ENCODE measurements at places on chromosomes 12 and 14. TPM values are rescaled to one million over a fixed set of nuclear protein-coding genes. Genes with fewer than 3 reads are reported as not detected.
A peak's percentile ranks its signal among the peaks of the same experiment; 100 is the strongest.

- no peak for DNase-seq
Measured at GRCh38 chr12:68497702-68498101, 113.0 kb upstream of the RAP1B start.

DNA sequence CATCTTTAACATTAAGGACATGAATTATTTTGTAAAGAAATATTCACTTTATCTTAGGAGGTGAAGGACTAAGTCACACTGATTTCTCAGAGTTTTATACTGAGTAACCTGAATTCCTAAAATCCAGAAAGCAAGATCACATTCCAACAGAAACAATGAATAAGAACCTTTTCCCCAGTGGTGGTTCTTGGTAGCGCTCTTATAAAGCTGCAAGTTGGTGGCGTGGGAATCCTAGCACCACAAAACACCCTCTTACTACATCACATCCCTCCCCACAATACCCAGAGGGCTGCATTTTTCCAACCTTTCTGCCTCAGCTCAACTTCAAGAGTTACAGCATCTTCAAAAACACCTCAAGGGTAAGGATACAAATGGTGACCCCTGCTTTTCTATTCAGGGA is 44.0 kb upstream of the SMUG1 start:
- DNase-seq, result no peak

- no peak for DNase-seq
Measured at GRCh38 chr12:103969391-103969790, 3.7 kb downstream of the TDG start.

- no peak for DNase-seq
Measured at GRCh38 chr14:77660754-77661153, 44.3 kb upstream of the SPTLC2 start.

- peak; percentile 38 for DNase-seq
Measured at GRCh38 chr12:47302111-47302671, 222.4 kb upstream of the AMIGO2 start.

- DNase-seq, result no peak
Measured at GRCh38 chr12:124653169-124653931, 85.9 kb upstream of the NCOR2 start.

DNA sequence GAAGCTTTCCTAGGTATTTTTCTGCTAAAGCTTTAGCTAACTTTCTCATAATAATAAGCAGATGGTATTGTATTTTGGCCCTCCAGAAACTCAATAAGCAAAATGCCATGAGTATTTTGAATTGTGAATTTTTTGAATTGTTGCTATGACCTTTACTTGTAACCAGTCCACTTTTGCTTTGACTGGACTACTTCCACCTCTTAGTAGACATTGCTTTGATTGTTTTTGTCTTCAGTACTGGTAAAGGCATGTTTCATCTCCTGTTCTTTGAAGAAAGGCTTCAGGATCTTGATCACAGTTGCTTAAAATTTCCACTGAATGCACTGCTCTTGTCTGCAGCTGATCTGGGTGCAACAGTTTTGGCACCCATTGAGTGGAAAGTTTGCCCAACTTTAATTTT is 102.3 kb downstream of the TRMT5 start:
- DNase-seq, result no peak

DNA sequence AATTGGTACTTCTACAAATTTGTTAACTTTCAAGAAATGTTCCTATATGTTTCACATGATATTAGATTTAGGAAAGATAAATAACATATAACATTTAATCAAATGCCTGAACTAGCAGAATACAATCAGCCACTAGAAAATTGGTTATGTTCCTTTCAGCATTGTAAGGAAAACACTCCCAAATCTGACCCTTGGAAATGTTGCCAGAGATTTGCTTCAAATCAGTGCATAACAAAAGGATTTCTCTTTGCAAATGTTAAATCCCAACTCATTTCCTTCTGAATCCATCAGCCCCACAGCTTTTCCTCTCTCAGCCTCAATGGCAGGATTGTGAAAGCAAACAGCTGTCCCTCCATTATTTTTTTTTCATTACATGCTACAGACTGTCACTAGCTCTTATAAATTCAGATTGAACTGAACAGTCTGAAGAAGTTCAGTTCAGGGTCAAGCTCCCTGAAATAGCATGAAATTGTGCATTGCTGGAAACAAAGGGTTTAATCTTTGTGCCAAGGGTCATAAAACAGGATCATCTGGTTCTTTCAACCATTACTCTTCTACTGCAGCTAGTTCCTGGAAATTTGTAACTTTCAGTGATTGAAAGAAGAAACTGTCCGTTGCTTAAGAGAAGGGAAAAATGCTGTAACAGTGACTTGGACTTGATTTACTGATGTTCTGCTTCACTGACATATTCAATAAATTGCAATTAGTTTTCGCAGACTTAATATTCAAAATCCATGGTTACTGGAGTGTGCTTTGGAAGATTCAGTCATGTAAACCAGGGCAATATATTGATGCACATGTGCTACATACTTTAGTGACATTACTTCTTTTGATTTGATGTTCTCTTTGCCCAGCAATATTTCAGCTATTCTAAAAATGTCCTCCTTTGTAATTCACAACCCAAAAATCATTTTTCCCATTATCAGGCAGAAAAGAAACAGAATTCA is 246.4 kb downstream of the RPL10L start:
- no peak for DNase-seq

- no peak for DNase-seq
Measured at GRCh38 chr12:42468921-42469320, 120.6 kb downstream of the PRICKLE1 start.

DNA sequence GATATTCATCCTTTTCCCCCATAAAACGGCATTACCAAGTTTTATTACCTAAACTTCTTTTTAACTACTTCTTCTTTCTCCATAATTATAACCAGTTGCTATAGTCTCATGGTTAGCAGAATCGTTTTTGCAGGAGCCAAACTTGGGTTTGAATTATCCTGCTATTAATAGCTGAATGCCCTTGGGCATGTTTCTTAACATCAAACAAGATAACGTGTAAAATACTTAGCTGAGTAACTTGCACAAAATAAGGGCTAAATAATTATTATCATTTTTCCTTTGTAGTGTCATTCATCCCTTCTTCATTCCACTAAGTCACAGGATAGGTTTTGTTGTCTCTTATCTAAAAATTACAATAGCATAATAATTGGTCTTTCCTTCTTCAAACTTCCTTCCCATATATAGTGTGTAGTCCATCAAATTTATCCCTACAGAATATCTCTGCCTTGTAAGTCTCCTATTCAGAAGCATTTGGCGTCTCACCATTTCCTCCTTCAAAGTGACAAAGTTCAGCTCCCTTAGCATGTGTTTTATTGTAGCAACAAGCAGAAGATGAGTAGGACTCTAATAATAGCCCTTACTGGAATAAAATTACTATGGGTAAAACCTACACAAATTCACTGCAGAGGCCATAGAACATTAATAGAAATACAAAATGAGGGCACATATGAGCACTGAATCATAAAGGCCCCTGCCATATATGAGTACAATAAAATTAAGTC is 63.8 kb downstream of the FAR2 start:
- no peak for DNase-seq

DNA sequence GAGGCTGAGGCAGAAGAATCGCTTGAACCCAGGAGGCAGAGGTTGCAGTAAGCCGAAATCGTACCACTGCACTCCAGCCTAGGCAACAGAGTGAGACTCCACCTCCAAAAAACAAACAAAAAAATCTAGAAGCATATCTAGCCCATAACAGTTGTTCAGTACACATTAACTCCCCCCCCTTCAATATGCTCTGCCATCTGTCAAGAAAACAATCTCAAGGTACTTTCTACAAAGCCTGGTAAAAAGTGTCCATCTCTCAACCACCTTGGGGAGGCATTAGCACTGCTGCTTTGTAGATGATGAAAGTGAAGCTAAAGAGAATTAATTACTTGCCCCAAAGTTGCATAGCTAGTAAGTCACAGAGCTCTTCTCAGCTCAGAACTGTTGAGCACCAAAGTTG is 24.9 kb downstream of the LGALS3 start:
- no peak for DNase-seq

DNA sequence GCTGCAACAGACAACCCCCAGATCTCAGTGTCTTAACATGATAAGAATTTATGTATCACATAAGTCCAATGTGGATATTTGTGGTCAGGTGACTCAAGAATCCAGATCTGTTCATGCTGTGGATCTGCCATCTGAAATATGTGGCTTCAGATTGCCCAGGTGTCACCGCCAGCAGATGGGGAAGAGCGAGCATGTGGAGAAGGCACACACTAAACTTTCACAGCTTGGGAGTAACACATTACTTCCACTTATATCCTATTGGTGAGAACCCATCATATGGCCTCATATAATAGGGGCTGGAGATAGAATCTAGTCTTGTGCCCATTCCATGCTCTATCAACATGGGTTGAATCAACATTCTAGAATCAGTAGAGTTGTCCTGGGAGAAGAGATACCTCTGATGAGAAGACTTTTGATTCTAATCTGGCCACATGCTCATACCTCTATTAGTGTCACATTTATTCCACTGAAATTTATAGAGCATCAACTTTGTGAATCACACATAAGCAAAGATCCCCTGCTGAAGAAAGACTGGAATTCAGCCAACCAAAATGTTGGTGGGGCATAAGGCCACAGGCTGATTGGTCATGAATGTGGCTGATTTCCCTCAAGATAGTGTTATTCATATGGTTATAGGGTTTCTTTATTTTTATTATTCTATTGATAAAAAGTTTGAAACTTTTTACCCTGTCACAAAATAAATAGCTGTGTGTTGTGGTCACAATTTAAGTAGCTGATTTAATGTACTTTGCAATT is 6.0 kb upstream of the CALCOCO1 start:
- DNase-seq, result no peak

DNA sequence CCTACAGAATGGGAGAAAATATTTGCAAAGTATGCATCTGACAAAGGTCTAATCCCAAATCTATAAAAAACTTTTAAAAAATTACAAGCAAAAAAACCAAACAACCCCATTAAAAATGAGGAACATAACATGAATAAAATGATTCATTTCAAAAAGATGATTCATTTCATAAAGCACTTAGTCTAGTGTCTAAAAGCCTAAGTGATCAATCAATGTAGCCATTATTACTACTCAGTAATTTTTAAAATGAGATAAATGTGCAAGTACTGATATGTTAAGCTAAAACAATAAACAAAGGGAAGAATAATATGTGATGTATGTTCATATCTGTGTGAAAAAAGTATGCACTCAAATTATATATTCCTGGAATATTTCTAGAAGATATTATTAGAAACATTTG is 119.1 kb upstream of the GARIN6 start:
- no peak for DNase-seq

GRCh38 chr14:105255021-105255507 is 6.7 kb downstream of the BTBD6 start:
- DNase-seq, result no peak

DNA sequence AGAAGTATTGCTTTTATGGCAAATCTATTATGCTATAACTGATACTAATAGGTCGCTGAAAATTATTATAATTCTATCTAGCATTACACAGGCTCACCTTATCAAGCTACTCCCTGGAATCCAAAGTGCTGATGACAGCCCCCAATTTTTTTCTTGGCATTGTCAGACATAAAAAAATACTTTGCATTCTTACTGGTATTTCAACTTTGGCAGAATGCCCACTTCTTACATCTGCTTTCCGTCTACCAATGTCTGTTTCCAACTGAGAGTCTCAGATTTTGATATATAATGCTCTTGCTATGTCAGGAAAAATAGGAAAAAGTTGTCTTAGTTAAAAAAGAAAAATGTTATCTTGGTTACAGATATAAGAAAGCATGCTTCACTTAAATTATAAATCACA is 615.4 kb downstream of the C12orf50 start:
- no peak for DNase-seq

- no peak for DNase-seq
Measured at GRCh38 chr14:39716987-39717570, 284.8 kb upstream of the FBXO33 start.

DNA sequence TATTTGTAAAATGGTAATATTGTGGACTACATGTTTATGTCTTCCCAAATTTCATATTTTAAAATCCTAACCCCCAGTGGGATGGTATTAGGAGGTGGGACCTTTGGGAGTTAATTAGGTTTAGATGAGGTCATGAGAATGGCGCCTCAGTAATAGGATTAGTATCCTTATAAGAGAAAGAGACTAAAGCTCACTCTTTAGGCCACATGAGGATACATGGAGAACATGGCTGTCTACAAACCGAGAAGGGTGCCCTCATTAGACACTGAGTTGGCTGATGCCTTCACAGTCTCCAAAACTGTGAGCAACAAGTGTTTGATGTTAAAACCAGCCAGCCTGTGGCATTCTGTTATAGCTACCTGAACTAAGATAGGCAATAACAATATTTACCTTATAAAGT is 58.3 kb upstream of the OTOGL start:
- no peak for DNase-seq

GRCh38 chr14:23348297-23348655 is 4.4 kb downstream of the SLC22A17 start:
- no peak for DNase-seq

DNA sequence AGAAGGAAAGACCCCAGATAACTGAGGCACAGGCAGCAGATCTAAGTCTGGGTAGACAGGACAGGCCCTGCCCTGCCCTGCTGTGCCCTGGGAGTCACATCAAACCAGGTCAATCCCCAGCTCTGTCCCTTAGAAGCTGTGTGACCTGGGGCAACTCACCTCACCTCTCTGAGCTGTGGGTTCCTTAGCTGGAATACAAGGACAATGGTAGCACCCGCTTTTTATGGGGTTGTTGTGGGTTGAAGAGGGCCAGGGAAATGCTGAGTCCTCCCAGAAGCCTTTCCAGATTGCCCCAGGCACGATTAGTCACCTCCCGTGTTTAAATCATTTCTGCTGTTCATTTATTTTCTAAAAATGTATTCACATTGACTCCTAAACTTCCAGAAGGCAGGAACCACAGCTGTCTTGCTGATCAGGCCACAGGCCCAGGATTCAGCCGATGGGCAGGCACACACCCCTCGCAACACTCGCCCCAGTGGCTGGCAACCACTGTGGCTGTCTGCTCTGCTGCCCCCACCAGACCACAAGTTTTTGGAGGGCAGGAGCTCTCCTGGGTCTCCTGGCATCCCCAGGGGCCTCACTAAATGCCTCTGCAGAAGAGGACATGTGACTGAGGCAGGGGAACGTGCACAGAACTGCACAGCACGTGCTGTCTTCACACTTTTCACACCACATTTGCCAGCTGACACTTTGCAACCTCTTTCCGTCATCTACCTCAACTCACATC is 3.0 kb downstream of the SELPLG start:
- DNase-seq, result no peak

DNA sequence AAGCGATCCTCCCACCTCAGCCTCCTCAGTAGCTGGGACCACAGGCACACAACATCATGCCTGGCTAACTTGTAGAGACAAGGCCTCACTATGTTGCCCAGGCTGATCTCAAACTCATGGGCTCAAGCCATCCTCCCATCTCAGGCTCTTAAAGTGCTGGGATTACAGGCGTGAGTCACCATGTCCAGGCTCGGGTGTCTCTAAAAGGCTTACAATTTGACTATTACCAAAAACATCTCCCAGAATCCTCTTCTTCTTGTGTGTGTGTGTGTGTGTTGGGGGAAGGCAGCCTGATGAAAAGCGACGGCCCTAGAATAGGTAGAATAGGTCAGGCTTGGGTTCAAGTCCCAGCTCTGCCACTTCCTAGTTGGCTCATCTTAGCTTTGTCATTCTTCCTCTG is 16.8 kb downstream of the MSI1 start:
- DNase-seq, result no peak

Gene PIK3C2G
- total RNA-seq, result under 0.01 TPM

Gene GYS2
- not detected for total RNA-seq

Gene DNAJC22
- total RNA-seq, result not detected

Gene ENDOU
- total RNA-seq, result 0.64 TPM

Gene SLC5A8
- total RNA-seq, result not detected

Gene C12orf42
- total RNA-seq, result not detected

Gene MYH6
- 0.07 TPM for total RNA-seq

Gene ADGRD1
- total RNA-seq, result 33.9 TPM

Gene BMAL2
- 0.26 TPM for total RNA-seq

Gene LRRK2
- total RNA-seq, result 32.8 TPM

Gene PTPN6
- total RNA-seq, result 0.59 TPM

Gene RFX4
- not detected for total RNA-seq

Gene RERGL
- 33.9 TPM for total RNA-seq

Data from uterus (tissue), 4 donors.